Activated CD4-positive, alpha-beta T cell treated with anti-CD3 and anti-CD28 coated beads, Interleukin-2, amount 10 ng/mL, durations not matched to agents 24 days and 14 days (primary cell): ENCODE measurements at places on chromosomes 1 and 21.

GRCh38 chr1:101105877-101106276 is 80.3 kb upstream of the DPH5 start:
- no peak for DNase-seq

- DNase-seq, result no peak
Observed at GRCh38 chr1:174000371-174000770, 21.8 kb downstream of the RC3H1 start.

DNA sequence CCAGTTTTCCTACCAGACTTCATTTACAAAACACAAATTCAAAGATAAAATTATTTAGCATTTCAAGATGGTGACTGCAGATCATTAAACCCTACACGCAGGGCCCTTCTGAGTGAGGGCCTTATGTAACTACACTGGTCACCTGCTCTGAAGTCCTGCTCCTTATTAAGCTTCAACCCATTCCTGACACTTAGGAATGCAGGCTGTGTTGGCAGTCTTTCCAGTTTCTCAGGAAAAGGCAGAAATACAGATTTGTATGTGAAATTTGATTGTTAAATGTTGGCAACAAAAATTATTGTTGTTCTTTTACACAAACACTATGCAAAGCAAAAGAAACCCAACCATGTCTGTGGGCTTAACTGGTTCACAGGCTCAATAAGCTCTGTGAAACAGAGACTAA is 25.8 kb upstream of the BCAS2 start:
- DNase-seq, result no peak

- DNase-seq, result peak; percentile 76
Observed at GRCh38 chr1:1136547-1137230, 20.8 kb upstream of the C1orf159 start.

DNA sequence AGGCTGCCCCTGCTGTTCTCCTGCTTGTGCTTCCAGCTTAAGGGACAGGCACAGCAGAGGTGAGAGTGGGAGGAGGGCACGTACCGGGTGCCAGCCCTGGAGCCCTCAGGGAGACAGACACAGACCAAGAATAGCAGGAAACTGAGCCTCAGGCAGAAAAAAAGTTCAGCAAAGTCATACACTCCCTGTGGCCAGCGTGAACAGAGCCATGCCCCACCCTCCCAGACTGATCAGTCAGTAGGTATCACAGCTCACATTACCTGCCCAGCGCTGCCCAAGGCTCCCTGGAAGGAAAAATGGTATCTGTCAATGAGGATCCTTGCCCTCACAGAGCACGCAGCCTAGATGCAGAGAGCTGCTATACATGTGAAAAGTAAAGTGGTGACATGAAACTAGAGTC is 1.3 kb downstream of the UBL4B start:
- no peak for DNase-seq

- DNase-seq, result no peak
Observed at GRCh38 chr1:193054169-193054675, 4.9 kb downstream of the UCHL5 start.

- no peak for DNase-seq
Observed at GRCh38 chr1:178947677-178947981, 76.8 kb upstream of the ANGPTL1 start.

GRCh38 chr1:245952383-245953026 is 554.6 kb downstream of the SMYD3 start:
- no peak for DNase-seq

- DNase-seq, result no peak
Observed at GRCh38 chr1:99230695-99231094, 33.6 kb upstream of the PLPPR4 start.

DNA sequence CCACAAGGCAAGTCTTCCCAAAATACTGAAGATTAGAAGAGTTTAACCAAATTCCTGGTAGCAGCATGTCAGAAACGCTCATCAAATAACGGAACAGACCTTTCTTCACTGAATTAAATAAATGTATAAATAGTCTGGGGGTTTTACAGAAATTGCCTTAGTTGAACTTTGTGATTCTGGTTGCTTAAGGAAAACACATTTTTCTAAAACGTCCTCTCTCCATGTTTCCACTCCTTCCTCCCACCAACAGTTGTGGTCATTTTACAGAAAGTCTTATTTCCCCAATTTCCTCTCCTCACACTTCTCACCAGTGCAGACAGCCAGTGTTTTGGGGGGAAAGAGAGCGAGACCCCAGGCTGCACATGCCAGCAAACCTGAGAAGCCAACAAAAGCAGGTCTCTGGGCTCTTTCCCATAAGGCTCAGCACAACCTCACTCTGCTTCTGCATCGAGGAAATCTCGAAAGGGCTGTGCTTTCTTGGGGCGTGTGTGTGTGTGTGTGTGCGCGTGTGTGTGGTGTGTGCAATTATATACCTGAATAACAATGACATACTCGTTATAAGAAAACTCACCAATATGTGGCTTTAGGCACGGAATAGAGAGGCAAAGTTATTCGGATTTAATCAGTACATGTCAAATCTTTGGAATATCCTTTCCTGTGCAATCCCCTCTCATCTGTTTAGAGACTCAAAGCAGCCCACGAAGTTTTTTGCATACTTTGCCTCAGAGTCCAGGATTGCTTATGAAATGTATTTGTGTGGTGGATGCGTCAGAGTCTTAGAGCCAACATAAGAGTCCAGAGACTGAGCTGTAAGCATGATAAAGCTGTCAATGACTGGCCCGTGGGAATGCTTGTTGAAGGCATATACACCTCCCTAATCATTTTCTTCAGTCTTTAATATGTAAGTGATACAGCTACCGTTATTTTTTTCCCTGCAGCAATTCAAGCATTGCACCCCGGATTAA is 2.0 kb downstream of the KCNJ15 start:
- DNase-seq, result no peak

GRCh38 chr1:17553975-17554700 is 14.6 kb downstream of the ARHGEF10L start:
- no peak for DNase-seq

GRCh38 chr1:39859859-39860812 is 23.2 kb downstream of the TRIT1 start:
- no peak for DNase-seq

DNA sequence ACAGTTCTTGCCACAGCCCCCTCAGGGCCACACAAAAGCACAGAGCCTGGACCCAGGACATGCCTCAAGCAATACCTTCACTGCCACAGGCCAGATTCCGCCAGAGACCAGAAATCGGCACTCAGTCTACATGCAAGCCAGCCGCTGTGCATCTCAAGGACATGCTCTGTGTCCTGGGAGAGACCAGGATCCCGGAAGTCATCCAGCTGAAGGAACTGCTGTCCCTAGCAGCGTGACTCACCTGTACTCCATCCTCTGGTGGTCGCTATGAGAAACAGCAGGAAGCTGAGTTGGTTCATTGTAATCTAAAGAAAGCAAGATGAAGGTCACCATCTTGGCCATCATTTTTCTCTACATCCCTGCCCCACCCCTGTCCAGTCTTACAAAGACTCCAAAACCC is 401 bp downstream of the ITLN1 start:
- peak; percentile 76 for DNase-seq

DNA sequence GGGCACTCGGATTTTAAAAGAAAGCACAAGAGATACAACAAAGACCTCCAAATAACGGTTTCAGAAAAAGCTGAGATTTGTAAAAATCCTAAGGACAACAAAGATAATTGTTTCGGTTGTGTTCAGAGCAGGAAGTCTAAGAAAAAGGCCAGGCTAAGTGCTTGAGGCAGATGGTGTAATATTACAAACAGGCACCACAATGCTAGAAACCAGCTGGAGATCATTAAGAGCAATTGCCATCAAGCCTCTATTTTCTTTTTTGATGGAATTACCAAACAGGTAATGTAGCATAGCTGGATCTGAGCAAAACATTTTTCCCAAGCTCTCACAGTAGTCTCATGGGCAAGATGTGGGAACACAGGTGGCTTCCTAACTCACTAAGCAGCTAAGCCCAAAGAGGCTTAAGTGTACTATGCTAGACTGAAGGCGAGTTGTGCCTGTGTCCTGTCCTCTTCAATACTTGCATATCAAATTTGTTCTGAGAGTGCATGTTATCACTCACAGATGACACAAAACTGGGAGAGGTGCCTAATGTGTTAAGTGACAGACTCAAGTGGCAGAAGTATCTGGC is 161.6 kb downstream of the GLUL start:
- DNase-seq, result no peak

DNA sequence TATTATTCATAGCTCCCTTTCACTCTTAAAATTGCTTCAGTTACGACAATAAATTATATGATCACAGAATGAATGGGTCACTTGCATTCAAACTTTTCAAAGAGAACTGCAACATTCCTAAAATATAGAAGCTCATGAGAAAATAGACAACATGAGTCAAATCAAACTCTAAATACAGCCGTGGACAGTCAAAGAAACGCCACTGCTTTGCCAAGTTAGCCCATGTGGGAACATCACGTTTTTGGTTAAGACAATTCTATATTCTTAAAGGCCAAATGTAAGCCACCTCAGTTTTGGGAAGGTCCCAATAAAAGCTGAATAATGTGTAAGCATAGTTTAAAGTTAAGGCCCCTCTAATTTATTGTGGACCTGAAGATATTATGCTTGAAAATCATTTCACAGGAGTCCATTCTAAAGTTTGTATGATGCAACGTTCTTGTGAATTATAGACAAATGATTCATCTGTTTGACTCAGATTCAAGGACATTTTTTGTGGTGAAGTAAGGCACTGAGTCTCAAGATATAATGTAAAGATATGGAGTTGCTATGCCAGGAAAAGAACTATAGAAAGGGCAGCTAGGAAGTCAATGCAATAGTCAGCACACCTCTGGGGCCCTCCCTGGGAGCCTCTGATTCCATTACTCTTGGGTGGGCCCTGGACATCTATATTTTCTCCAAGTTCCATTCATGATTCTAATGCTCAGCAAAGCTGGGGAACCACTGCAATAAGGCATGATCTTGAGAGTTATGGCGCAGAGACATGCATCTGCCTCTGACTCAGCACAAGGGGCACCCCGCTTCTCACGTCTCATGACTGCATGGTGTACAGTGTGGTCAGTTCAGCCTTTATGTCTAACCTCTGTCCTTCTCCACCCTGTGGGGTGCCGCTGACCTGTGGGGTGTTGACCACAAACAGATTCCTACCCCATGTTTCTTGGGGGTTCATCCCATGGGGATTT is 33.9 kb downstream of the ETS2 start:
- no peak for DNase-seq

DNA sequence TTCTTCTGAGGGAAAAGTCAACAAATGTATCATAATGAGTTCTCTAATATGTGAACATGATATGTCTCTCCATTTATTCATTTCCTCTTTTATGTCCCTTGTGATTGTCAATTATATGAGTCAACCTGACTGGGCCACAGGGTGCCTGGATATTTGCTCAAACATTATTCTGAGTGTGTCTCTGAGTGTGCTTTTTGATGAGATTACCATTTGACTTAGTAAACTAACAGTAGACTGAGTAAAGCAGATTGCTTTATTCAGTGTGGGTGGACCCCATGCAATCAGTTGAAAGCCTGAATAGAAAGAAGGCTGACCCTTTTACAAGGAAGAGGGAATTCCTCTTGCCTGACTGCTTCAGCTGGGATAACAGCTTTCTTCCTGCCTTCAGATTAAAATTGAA is 142.6 kb downstream of the SLC35F3 start:
- no peak for DNase-seq

GRCh38 chr1:88053065-88053464 is 631.0 kb upstream of the PKN2 start:
- DNase-seq, result no peak

DNA sequence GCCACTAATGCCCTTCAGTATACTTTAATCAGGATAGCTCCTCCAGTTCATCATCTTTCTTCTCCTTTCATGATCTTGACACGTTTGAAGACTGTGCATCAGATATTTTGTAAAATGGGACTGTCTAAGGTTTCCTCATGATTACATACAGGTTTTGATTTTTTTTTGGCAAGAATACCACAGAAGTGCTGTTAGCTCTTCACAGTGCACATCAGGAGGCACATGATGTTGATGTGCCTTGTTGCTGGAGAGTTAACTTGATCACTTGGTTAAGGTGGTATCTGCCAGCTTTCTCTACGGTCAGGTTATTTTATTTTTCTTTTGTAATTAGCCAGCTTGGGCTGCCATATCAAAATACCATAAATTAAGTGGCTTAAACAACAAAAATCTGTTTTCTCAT is 128.6 kb upstream of the IVNS1ABP start:
- no peak for DNase-seq

GRCh38 chr1:237687804-237688203 is 202.9 kb downstream of the ZP4 start:
- DNase-seq, result no peak

DNA sequence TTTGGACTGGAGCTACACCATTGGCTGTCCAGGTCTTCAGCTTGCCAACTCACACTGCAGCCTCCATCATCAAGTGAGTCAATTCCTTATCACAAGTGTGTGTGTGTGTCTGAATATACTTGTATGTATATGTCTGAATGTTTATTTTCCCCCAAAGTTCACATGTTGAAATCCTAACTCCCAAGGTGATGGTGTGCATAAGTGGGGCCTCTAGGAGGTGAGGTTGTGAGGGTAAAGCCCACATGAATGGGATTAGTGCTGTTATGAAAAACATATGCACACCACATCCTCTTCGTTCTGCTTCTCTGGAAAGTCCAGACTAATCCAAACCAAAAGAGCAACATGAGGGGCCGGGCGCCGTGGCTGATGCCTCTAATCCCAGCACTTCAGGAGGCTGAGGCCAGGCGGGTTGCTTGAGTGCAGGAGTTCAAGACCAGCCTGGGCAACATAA is 48.7 kb upstream of the LBR start:
- DNase-seq, result peak; percentile 70

DNA sequence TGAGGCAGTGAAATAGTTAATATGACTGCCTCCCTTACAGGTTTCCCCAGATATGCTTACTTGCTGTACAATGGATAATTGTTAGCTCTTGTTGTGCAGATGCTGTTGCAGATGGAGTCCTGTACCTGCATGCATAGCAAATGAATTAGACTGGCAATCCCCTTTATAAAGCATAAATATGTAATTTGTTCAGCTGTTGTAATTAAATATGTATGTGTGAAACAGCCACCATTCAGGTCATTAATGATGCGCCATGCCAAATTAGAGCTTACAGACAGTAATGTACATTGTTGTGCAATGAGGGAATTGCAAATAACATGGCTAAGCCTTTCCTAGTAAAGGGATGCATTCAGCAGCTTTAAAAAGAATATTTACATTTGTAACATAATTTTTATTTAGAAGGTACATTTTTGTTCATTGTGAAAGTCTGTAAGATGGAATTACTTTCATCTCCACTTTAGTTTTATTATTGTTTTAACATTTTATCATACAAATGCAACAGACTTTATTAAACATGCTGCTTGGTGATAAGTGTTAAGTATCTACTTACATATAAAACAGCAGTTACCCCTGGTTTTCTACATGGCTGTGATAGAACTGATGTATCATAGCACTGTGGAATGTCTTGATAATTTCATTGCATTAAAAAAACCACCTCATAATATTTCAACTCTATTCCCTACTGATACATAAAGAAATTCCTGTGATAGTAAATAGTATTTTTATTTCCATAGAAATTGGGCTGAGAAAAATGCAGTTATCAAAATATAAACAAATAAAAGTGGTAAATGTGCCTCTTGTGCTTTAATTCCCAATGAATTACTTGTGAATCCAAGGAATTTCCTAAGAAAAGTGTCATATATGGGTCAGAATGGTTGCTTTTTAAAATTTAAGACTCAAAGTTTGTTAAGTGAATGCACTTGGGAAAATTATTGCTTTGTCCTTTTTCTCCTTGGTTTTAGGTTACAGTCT is 99.0 kb downstream of the NFIA start:
- no peak for DNase-seq
